Activated CD4-positive, alpha-beta memory T cell treated with anti-CD3 and anti-CD28 coated beads for 36 hours (primary cell): ENCODE measurements at places on chromosomes 7 and 10.

- DNase-seq = no peak
Measured at GRCh38 chr7:102833343-102833742, 79.5 kb upstream of the LRRC17 start.

DNA sequence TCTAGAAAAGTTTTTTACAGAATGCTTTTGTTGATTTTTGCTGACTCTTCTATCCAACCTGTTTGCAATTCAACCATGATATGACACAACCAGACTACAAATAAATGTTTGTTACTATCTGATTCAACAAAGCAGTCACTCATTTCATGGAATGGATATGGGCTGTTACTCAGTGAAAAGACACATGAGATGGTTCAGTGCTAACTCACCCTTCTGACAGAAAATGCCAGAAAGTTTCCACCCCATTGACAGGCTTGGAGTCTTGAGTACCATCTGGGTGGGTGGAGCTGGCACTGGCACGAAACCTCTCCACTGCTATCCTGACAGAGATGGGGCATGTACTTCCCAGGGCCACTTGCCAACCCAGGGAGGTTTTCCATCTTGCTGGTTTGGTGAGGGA lies 39.5 kb downstream of the RBM28 start:
- no peak for DNase-seq

- no peak for DNase-seq
Measured at GRCh38 chr10:1853801-1854200, 116.5 kb upstream of the ADARB2 start.

GRCh38 chr7:48976253-48976652 lies 51.9 kb downstream of the CDC14C start:
- DNase-seq = no peak

- DNase-seq = no peak
Measured at GRCh38 chr7:119733127-119733879, 539.7 kb upstream of the KCND2 start.

DNA sequence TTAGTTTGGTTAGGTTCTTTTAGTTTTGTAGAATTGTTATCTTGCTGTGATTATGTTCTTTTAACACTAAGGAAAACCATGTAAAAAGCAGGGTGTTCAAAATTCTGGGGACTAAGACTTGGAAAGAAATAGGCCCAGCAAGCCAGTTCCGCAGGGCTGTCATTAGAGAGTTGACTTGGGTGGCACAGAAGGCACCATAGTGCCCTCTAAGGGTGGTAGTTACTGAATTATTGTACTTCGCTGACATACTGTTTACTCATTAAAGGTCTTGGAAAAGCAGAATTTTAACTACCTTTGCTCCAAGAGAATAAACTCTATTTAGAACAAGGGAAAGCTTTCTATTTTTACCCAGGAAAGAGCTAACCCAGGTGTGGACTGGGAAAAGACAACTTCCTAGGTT lies 86.5 kb downstream of the OTUD1 start:
- peak; percentile 27 for DNase-seq

GRCh38 chr7:115208710-115209560 lies 287.0 kb downstream of the MDFIC start:
- no peak for DNase-seq

DNA sequence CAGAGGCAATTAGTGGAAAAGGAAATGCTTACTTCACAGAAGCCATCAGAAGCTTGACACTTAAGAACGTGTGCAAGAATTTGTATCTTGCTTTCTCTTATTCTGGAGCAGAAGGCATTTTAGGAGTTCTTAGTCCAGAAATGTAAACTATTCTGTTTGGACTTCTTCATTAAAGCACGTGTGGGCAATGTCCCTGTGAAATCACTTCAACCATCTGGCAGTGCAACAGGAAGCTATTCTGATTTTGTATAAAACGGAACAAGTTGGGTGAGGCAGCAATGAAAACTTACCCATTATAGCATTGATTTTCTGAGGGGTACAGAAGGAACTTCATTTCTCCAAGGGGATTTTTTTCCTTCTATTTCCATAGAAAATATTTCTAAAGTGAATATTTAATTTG lies 21.3 kb upstream of the ARHGAP21 start:
- no peak for DNase-seq

DNA sequence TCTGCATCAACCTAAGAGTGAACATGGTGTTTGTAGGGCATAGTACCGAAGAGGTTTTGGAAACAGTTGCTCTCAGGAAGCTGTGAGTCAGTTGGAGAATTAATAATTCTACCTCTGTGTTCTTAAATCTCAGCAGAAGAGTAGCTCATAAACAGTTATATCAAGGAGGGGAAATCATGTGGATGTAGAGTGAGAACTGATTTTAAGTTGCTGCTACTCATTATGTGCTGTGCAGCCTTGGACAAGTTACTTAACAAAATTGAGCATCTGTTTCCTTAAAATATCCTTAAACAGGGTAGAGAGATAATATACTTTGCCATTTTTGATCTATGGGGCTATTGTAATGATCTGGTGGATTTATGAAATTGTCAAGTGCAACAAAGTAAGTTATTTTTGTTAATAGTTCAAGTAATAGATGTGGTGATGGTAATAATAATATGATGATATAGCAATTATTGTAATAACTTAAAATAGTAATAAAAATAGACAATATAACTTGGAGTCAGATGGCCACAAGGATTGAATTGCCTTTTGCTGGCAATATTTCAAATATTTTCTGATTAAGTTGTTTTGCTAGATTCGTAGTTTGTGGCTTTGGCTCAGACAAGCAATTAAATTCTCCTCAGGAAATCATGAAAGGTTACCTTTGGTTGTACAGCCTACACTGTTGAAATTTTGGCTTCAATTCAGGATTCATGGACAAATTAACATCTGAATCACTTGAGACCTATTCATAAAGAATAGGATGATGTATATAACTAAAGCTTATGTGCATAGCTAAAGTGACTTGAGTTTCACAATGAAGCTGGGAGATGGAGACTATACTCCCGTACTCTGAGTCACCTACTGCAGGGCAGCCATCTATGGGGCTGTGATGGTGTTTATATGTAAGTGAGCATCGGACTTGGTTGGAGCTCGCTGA lies 228.5 kb downstream of the CDK14 start:
- DNase-seq = no peak

DNA sequence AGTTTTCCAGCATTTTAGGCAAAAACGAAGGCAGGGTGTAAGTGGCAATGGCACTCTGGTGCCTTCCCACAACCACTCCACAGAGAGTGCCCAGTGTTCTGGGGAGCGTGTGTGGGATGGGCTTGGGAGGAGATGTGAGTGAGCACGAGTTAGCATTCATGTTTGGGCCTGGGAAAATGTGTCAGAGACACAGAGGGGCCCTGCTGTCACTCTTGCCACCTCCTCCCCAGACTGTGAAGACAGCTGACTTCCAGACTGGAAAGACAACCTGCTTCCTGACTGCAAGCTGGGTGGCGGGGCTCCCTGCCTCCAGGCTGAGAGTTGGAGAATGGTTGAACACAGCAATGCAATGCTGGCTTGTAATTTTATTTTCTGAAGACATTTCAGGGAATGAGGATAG lies 454.5 kb upstream of the ZMIZ1 start:
- DNase-seq = no peak

DNA sequence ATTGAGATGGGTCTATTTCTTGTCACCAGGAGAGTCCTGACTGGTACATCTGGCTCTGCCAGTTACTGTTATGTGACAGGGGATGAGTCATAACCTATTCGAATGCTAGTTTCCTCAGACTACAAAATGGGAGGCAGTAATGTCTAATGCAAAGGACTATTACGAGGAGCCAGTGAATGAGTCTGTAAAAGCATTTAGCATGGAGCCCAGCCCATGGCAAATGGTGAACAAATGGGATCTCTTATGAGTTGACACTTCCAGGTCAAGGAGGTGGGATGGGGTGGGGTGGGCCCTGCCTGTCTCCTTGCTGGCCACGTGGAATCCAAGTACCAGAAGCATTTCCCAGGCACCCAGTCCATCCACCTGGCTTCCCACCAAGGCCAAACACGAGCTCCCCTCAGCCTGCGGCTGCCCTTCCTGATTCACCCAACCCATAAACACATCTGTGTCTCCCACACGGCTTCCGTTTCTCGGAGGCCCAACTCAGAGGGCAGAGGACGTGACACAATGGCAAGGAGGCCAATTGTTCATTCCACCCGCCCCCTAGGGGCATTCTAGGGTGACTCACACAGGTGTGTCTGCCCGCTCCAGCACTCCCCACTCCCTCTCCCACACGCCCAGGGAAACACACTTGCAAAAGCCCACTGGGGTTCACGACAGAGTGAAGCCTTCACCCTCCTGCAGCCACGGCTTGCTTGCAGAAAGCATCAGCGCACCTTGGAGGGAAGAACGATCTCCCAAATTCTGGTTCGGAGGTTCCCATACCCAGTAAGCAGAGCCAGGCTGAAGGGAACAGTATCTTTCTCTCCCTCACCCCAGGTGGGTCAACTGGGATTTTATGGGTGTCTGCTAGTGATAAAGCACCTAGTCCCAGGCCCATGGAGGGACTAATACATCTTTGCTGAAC lies 109.8 kb downstream of the SH3PXD2A start:
- DNase-seq = peak; percentile 90

DNA sequence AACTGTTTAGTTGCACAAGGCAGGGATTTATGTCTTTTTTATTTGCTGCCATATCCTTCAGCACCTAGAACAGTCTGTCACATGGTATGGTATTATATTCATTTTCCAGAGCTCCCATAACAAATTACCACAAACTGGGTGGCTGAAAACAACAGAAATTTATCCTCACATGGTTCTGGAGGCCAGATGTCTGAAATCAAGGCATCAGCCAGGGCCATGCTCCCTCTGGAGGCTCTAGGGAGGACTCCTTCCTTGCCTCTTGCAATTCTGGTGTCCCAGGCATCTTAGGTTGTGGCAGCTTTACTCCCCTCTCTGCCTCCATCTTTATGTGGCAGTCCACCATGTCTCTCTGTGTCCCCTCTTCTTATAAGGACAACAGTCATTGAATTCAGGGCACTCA lies 43.1 kb downstream of the MET start:
- DNase-seq = no peak
